ENCODE measurements at places on chromosomes 1 and 21.

GRCh38 chr1:78561856-78562255, 58.4 kb upstream of the IFI44L start:
- no peak for DNase-seq

DNA sequence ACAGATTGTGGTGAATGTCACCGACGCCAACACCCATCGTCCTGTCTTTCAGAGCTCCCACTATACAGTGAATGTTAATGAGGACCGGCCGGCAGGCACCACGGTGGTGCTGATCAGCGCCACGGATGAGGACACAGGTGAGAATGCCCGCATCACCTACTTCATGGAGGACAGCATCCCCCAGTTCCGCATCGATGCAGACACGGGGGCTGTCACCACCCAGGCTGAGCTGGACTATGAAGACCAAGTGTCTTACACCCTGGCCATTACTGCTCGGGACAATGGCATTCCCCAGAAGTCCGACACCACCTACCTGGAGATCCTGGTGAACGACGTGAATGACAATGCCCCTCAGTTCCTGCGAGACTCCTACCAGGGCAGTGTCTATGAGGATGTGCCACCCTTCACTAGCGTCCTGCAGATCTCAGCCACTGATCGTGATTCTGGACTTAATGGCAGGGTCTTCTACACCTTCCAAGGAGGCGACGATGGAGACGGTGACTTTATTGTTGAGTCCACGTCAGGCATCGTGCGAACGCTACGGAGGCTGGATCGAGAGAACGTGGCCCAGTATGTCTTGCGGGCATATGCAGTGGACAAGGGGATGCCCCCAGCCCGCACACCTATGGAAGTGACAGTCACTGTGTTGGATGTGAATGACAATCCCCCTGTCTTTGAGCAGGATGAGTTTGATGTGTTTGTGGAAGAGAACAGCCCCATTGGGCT, 3.0 kb downstream of the CELSR2 start:
- DNase-seq, result no peak

- DNase-seq, result no peak
These were observed 327.9 kb downstream of the TTLL7 start for GRCh38 chr1:83670909-83671565.

- no peak for DNase-seq
These were observed 14.1 kb downstream of the F5 start for GRCh38 chr1:169572187-169572586.

DNA sequence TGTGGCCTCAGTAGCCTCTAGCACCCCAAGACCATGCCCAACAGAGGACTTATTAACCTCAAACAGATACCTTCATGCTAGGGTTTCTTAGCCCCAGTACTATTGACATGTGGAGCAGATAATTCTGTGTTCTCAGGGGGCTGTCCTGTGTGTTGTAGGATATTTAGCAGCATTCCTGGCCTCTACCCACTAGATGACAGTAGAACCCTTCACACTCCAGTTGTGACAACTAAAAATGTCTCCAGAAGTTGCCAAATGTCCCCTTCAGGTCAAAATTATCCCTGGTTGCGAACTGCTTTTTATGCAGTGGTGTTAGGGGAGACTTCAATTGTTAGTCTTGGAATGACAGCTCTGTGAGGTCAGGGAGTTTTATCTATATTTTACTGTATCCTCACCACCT, 8.1 kb downstream of the KAZN start:
- DNase-seq, result no peak

Data from T-helper 2 cell (primary cell).